Activated CD4-positive, alpha-beta T cell treated with anti-CD3 and anti-CD28 coated beads for 4 hours (primary cell): ENCODE measurements at places on chromosomes 1 and 21.

DNA sequence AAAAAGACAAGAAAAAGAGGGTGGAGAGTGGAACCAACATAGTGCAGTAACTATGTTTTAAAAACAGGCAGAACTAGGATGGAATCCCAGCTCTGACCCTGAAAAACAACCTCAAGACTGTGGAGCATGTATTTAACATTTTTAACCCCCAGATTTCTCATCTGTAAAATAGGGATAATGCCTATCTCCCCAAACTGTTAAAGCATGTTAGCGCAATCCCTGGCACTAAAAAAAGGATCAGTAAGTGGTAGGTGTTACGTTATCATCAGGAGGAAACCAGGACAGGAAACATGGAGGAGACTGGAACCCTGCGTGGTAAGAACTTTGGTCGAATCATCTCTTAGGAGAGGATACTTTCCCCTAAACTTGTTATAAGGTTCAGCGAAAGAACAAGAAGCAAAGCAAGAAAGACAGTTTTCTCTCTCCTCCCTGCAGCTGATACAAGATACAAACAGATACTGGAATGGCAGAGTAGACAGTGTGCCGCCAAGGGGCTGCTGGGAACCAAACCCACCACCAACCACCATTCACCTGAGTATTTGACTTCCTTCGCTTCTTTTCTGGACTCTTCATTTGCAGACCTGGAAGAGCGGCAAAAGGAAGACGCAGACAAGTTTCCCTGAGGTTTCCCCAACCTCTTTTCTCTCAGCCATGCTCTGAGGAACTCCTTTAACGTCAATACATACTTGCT, 991 bp downstream of the PYGO2 start:
- DNase-seq, result no peak

DNA sequence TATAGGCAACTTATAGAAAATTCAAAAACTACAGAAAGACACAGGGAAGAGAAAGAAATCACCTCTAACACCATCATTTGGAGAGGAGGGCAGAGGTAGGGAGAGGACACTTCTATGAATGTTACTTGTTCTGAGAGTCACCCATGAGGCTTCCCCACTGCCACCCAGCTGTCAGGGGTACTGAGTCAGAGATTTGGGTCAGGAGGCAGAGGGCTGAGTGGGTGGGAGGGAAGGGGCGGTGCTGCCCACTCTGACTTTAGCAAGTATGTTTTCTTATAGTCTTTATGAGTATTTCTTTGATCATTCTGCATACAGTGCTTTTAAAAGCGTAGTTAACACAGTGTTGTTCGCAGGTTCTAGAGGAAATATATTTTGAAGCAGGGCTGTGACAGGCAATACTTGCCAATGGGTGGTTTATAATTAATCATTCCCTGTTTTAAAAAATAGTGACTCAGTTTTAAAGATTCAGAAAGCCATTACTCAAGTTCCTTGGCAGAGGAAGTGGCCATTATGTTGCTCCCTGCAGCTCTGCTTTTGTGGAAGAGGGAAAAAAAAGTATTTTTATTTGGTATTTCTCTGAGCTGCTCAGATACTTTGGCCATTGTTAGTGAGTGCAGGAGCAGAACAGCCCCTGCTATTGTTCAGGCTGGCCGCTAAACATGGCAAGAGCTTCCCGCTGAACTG, 18.3 kb downstream of the IL6R start:
- peak; percentile 57 for DNase-seq

GRCh38 chr1:202264300-202264699, 70.7 kb downstream of the LGR6 start:
- no peak for DNase-seq

GRCh38 chr1:112267929-112268328, 128.1 kb upstream of the CTTNBP2NL start:
- DNase-seq, result no peak

DNA sequence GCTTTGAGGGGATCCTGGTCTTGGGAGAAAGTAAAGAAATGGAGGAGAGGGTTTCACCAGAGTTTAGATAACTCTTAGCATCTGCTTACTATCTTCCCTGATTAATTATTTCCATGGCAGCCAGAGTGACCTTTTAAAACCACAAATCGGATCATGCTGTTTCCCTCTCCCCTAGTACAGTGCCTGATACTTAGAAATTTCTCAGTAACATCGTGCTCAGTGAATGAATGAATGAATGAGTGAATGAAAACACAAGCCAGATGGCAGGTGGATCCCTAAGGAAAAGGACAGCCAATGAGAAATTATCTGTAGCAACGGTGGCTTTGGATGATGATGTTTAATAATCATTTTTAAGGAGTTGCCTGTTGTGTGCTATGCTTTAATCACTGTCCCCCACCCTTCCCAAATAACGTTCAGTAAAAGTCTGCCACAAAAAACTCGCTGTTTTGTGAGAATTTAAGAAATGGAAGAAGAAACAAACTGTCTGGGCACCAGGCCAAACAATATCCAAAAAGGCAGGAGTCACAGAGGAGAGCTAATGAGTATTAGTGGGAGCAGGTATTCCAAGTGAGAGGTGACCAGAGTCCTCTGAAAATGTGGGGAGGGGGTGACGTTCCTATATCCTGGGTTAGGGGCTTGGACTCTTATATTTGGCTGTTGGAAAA, 737 bp upstream of the SMAP2 start:
- DNase-seq, result no peak

GRCh38 chr1:231679109-231679508, 52.5 kb downstream of the DISC1 start:
- no peak for DNase-seq

GRCh38 chr1:161214369-161214768, 726 bp upstream of the FCER1G start:
- no peak for DNase-seq

DNA sequence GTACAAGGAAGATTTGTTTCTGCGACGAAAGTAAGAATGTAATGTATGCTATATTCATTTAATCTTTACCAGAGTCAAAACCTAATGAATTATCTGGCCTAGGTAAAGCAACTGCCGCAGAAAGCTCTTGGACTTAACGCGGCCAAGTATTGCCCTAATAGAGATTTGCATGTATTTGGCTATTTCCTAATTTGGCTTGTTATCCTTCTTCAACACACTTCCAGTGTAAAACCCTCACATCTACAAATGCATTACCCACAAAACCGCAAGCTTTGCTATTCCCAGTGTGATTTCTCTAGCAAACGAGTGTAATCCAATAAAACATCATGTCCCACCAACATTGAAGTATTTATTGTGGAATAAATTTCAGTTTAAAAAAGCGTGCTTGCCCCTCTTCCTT, 123.8 kb upstream of the LMO4 start:
- no peak for DNase-seq

DNA sequence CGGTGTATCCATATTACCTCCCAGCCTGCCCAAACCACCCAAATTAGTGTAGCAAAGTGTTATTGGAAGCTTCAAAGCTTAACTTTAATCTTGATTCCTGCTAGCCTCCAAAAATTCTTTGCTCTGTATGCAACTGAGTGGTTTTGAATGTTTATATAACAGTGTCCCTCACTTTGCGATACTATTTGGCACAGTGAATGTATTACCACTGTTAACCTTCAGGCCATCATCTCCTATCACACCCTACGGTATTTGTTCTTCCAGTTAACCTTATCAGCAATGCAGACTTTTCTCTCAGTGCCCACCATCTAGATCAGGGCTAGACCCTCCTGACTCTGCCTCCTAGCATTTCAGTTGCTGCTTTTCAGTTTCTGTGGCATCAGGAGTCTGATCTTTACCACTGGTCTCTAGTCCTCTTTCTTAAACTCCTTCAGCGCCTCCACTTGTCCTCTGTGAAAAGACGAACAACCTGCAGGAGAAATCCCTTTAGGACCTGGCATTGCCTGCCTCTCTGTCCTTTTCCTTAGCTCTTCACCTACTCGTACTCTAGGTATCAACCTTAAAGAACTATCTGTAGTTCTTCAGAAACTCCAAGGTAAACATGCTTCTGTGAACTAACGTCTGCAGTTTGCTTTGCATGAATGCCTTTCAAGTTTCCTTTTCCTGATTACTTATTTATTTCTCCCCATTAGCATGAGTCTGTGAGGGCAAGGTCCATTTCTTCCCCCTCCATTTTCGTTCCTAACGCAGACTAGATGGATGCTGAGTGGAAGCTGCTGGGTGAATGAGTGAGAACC, 71.7 kb downstream of the SNX7 start:
- no peak for DNase-seq

GRCh38 chr1:107404756-107405155, 263.9 kb downstream of the NTNG1 start:
- DNase-seq, result no peak

DNA sequence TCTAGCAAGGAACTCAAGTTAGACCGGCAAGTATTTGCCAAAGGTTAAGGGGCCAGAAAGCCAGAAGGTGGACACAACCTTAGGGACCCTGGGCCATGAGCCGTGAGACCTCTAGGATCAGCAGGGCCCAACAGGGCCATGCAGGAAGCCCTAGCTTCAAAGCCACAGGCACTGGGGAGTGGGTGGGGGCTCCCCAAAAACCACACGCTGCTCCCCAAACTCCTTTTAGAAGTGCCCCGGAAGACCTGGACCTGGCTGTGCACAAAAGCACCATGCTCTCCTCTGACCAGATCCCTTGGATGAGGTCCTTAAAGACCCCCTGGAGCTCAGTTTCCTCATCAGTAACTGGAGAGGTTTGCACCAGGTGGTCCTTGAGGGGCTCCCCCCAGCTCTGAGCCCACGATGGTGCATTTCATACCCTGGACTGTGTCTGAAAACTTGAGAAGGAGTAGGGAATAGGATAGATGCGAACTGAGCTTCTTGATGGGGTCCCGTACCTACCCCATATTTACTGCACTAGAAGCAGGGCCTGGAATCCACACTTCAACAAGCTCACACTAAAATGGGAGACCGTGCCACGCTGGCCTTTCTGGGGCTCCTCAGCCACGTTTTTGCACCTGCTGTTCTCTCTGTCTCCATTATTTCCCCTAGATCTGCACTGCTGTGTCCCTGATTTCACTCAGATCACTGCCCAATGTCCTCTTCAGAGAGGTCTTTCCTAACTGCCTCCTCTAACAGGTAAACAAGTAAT, 40.6 kb upstream of the LBR start:
- DNase-seq, result no peak

DNA sequence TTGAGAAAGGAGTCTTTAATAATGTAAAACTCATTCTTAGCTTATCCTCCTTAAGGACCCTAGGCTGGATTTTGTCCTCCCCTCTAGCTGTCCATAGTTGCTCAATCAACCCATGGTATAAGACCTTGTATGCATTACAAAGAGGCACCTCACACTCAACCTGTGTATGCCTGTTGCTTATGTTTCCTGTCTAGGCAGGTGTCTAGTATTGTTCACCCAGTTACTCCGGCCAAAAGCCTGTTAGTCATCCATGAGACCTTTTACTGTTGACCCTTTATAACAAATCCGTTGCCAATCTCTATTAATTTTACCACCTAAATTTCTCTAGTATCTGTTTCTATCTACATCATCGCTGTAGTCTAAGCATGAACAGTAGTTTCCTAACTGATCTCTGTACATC, 3.7 kb downstream of the LYPLAL1 start:
- no peak for DNase-seq

DNA sequence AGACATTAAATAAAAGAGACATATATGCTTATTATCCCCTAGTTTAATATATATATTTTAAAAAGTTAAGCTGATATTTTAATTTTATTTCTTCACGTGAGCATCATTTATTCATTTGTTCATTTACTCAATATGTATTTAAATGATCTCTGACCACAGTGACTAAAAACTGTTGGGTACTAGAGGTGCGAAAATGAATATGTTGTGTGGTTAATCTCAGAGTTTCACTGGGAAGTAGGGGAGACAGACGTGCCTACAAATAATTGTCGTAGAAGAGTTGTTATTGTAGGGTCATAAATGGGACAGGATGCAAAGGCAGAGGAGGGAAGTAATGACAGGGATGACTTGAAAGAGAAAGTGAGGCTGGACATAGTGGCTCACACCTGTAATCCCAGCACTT, 213.0 kb upstream of the CACYBP start:
- DNase-seq, result no peak

GRCh38 chr1:235504122-235504493, at the start of gene B3GALNT2:
Gene B3GALNT2, minus strand, starts transcription at chr1:235504452. Its CDS starts 200 bp downstream, at chr1:235504252.
- DNase-seq, result no peak

- DNase-seq, result no peak
Observed at GRCh38 chr1:177383715-177384114, 213.0 kb downstream of the BRINP2 start.

- DNase-seq, result no peak
Observed at GRCh38 chr1:182301467-182302198, 90.0 kb downstream of the GLUL start.
